ENCODE measurements at places on chromosomes 13 and 19.
A peak's percentile ranks its signal among the peaks of the same experiment; 100 is the strongest.

DNA sequence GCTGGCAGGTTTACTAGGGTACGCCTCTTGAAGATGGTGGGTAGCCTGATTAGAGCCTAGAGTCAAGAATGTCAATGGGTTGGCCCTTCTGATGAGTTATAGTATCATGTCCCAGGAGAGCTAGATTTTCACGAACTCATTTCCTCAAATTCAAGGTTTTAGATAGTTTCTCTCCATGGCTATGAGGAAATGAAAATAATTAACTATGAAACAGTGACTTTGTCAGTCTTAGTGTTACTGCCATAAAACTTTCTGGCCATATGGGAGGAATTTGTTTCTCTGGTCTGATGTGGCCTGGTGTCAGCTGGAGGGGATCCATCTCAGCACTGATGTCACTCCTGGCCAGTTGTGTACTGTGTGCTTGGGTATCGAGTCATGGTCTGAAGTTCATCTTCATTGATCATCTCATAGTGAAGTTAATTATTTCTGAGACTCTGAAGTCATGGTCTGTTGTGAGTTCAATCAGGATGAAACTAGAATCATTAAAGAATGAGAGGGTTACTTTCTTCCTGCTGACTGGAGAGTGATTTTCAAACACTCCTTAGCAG lies 49.4 kb upstream of the TNFSF11 start:
- DNase-seq: no peak

DNA sequence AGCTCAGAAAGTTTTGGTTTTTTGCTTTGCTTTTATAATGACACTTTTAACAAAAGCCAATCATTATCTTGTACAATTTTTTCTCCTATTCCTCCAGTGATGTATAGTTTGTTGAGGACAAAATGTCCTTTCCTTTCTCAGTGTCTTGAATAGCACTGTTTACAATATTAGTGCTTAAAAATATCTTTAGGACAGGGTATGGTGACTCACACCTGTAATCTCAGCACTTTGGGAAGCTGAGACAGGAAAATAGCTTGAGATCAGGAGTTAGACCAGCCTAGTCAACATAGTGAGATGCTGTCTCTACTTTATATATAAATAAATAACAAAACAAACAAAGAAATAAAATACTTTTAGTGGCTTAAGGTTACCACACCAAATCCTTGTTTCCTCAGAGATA lies 41.9 kb downstream of the SPRY2 start:
- DNase-seq: no peak

DNA sequence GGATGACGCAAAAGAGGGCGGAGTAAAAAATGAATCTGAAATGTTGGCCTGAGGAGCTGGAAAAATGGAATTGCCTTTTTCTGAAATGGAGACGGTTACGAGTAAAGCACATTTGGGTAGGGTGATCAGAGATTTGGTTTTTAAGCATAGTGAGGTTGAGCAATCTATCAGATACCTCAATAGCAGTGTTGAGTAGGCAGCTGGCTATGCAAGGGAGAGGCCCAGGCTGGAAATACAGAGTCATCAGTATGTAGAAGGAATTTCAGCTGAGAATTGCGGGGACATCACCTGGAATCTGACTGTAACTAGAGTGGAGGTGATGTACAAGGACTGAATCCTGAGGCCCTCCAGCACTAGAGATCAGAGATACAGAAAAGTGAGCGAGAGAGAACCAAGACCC lies 224.8 kb downstream of the LMO7 start:
- no peak for DNase-seq

- peak; percentile 7 for DNase-seq
Measured at GRCh38 chr19:50909240-50910070, 1.7 kb downstream of the KLK4 start.

DNA sequence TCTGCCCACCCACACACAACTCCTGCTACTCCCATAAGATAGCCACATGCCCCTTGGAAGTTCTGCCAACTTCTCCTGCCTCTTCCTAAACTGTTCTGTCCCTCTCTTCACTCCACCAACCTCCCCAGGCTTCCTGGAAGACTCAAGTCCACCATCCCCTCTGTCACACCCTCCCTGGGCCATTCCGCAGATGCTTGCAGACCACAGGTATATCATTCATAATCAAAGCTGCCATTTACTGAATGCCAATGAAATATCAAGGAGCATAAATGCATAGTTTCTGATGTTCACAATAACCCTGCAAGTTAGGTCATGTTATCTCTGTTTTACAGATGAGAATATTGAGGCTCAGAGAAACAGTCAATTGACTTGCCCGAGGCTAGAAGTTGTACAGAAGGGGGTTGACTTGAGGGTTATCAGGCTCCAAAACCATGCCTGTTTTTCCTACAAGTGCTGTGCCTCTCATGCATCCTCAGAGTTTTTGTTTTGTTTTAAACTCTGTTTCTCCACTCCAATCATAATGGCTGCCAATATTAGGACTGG lies 135.6 kb downstream of the SLC7A1 start:
- DNase-seq: no peak

- no peak for DNase-seq
Measured at GRCh38 chr19:3665681-3666544, 34.4 kb downstream of the PIP5K1C start.

GRCh38 chr13:95226932-95227695 lies 74.1 kb downstream of the ABCC4 start:
- no peak for DNase-seq

DNA sequence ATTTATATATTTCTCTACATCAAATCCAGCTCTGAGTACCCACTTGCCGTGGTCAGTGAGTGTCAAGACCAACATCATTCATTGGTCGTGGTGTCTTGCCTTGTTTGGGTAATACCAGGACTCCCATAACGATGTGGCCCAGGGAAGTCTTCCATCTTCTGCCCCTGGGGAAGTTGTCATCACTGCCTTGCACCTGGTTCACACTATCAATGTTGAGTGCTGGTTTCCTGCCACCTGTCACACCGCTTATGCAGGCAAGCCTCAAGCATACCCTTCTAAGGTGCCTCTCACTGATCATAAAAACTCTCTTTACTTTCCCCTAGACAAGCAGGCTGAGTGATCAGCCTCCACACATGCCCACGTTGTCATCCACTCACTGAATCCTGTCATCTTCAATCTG lies 382.4 kb downstream of the KCTD12 start:
- peak; percentile 49 for DNase-seq

DNA sequence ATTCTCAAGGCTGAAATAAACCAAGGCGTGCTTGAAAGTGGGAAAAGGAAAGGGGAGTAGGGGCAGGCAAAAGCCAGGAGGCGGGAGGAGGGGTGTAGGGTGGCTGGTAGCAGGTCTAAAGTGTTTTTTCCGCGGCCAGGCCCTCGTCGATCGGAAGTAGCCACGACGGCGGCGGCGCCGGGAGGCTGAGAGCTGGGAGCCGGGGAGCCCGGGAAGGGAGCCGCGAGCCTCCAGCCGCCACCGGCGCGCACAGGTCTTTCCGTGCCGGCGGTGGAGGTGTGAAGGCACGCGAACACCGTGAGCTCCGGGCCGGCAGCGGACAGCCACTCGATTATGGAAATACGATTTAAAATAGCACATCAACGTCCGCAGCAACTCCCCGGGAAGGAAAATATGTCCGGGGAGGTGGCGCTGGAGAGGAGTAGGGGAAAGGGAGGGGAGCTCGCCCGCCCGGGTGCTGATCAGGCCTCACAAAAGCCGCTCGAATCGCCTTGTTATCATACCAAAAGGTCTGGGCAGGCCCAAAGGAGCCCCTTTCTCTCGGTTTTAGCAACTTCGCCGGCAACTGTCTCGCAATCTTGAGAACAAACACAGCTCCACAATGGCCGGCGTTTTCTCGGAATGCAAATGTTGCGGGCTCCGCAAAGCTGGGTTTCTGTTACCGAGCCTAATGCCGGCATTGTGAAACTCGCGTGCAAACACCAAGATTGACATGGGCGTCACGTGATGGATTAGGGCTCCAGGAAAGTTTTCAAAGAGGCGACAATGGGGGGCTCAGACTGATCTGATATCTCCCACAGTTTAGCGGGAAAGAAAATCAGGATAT lies 2.9 kb upstream of the PCDH8 start:
- peak; percentile 18 for DNase-seq

DNA sequence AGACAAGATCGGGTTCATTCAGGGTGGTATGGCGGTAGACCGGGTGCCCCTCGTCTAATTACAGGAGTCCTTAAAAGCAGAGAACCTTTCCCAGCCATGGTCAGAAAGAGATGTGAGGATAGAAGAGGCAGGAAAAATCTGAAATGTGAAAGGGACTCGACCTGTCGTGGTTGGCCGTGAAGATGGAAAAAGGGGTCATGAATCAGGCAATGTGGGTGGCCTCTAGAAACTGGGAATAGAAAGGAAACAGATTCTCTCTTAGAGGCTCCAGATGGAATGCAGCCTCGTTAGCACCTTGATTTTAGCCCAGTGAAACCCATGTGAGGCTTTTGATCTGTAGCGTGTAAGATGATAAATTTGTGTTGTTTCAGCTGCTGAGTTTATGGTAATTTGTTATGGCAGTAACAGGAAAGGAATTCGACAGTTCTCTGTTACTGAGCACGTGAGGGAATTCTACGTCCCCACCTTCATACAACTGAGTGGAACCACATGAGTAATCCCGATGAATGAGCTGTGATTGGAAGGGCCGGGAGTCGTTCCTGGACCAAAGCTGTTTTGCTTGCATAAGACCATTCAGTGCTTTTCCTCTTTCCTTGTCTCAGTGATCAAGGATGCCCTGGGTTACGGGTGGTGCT lies 11.0 kb upstream of the CA11 start:
- no peak for DNase-seq

- no peak for DNase-seq
Measured at GRCh38 chr13:94311893-94312292, 167.6 kb downstream of the DCT start.

GRCh38 chr13:37209621-37210580 lies 104.4 kb upstream of the CSNK1A1L start:
- DNase-seq: no peak

GRCh38 chr19:13329766-13330165 lies 176.5 kb downstream of the CACNA1A start:
- DNase-seq: no peak

DNA sequence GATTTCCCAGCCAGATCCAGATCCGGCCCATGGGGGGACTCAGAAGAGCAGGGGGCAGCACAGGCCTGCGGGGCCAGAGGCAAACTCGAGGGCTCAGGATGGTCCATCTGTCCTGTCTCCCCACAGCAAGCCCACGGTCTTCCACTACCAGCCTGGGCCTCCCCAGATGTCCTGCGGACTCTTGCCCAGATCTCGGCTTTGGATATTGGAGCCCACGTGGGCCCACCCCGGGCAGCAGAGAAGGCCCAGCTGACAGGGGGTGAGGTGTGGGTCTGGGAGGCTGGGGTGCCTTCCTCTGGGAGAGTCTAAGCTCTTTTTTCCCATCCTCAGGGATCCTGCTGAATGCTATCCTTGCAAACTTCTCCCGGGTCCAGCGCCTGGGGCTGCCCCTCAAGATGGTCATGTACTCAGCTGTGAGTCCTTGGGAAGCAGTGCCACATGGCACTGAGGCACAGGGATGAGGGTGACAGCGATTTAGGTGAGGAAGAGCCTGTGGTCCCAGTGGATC lies 3.4 kb downstream of the ACP4 start:
- DNase-seq: no peak

DNA sequence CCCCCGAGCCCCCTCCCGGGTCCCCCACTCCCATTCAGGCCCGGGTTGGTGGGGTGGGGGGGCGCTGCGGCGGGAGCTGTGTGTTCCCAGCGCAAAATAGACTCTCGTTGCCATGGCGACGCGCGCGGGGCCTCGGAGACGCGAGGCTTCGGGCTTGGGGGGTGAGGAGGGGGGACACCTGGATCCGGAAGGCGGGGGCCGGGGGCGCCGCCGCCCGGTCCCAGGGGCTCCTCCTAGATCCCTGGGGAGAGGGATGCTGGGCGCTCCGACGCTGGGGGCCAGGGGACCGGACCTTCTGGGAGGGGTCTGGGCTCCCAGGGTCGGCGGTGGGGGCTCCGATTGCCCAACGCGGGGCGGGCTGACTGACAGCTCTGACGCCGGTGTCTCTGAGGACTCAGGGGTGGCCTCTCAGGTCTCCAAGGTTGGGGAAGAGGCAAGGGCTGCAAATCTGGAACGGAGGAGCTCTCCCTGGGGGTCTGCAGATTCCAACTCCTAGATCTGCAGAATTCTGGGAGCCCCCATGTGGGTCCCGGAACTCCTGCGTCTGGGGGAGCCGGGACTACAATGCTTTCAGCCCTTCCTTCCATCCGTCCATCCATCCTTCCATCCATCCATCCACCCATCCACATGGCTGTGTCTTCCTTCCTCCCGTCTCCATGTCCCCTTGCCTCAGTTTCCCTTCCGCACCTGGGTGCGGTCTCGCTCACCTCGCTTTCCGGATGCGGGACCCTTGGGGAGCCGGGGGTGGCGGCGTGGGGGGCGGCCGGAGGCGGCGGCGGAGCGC lies 9.1 kb upstream of the SHISA7 start:
- DNase-seq: no peak

- no peak for DNase-seq
Measured at GRCh38 chr19:17060802-17061201, 14.4 kb downstream of the HAUS8 start.
